H1 (cell line): ENCODE measurements at places on chromosomes 16 and 17. TPM values are rescaled to one million over a fixed set of nuclear protein-coding genes. Genes with fewer than 3 reads are reported as not detected.

DNA sequence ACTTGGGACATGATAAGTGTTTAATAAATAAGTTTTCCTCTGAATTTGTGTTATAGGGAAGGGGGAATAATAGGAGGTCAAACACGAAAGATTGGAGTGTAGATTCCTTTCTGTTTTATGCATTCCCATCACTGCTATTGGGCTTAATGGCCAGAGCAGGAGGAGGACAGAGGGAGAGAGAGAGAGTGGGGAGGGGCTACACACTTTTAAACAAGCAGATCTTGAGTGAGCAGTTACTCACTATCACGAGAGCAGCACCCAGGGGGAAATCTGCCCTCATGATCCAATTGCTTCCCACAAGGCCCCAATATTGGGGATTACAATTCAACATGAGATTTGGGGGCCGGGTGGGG is 505.0 kb downstream of the GRIN2A start:
- no peak for DNase-seq

GRCh38 chr17:4718276-4718675 is 7.8 kb downstream of the ARRB2 start:
- DNase-seq: no peak

- no peak for DNase-seq
These were observed 324.7 kb downstream of the SEC14L1 start for GRCh38 chr17:77465358-77466041.

- no peak for DNase-seq
These were observed 27.7 kb downstream of the UNK start for GRCh38 chr17:75812096-75813013.

DNA sequence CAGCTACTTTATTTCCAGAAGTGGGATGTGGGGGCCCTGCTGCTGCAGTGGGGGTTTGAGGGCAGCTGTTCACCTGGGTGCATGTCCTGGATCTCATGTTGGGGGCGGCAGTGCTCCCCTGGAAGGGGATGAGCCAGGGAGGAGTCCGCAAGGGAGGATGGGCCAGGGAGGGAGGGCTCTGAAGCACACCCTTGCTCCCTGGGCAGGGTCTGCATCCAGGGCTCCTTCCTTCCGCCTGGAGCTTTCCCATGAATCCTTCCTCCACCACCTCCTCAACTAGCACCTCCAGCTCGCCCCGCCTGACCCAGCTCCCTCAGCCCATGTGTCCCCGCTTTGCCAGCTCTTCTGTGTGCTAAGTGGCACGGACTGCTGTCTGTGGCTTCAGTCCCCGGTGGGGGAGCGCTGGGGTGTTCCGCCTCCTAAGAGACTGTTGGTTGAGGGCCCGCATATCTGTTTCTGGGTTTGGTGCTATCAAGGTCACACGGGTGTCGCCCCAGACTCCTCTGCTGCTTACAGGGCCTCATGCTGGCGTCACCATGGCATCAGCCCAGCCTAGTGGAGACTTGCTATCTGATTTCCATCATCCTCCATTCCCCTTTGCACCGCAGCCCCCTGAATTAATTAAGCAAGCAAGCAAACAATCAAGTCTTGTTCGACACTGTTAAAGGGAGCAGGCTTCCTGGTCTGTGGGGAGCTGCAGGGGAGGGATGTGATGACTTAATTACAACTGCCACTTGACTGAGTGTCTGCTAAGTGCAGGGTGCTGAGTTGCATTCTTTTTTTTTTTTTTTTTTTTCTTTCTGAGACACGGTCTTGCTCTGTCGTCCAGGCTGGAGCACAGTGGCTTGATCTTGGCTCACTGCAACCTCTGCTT is 71.8 kb downstream of the PRKCA start:
- no peak for DNase-seq

- DNase-seq: no peak
These were observed 78.2 kb downstream of the AMFR start for GRCh38 chr16:56347166-56347565.

- DNase-seq: no peak
These were observed 17.1 kb downstream of the CDH5 start for GRCh38 chr16:66383551-66383950.

GRCh38 chr16:16096121-16096857 is 127.0 kb downstream of the ABCC6 start:
- DNase-seq: no peak

- DNase-seq: peak; percentile 84
These were observed 31.4 kb downstream of the DHX38 start for GRCh38 chr16:72124761-72125634.

DNA sequence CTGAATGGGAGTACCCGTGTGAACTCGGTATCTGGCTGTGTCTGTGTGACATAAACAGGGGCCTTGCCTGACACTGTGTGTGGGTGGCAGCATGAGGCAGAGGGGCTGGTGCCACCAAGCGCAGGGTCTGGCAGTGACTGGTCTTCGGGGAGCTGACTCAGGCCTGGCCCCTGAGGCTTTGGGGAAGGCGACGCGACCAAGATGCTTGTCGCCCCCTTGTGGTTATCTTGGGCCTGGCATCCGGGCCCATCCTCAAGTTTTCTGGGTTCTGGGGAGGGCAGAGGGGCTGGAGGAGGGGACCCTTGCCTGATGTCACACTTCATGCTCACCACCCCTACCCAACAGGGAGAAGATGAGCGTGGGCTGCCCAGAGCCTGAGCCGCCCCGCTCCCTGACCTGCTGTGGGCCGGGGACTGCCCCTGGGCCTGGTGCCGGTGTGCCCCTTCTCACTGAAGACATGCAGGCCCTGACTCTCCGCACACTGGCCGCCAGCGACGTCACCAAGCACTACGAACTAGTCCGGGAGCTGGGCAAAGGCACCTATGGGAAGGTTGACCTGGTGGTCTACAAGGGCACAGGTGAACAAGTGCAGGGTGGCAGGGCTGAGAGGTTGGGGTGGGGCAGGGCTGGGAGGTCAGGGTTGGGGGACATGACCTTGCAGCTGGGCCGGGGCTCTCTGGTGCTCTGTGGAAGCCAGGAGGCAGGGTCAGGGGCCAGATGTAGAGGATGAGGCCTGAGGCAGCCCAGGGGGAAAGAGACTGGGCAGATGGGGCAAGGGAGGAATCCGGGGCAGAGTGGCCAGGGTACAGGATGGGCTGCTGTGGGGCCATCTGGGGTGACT is 24.9 kb downstream of the SBK1 start:
- DNase-seq: peak; percentile 92

DNA sequence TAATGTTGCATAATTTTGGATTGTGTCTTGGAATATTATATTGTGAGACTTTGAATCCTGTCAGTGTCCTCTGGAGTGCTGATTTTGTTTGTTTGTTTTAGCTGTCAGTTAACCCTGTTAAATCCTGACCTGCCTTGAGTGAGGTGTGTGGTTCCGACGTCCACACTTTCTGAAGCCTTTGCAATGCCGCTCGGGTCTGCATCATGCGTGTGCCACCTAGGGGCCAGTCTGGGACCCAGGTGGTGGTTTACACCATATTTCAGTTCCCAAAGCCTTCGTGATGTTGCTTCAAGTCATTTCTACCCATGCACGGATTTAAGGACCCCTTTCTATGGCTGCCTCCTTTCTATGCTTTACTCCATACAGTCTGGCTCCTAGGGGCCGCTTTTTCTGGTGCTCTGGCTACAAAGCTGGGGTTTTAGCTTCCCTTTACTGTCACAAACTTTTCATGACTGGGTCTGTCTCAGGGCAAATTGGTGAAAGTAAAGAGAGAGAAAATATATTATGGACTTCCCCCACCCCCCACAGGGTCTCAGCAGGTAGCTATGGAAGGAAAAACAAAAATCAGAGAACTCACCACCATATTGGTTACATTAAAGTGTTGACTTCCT is 11.4 kb upstream of the OR4D1 start:
- DNase-seq: peak; percentile 48

DNA sequence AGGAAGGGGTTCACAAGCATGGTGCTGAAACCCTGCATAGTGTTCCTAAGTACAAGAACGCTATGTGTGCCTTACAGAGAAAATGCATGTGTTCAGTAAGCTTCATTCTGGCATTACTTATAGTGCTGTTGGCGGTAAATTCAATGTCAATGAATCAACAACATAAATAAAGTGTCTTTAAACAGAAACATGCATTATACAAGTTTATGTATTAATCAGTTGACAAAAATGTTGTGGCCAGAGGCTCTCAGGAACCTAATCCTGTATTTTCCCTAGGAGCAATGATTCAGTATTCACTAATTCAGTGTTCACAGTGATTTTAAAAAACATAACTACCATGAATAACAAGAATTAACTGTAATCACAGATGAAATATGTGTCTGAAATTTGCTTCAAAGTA is 47.1 kb upstream of the MYOCD start:
- DNase-seq: no peak

GRCh38 chr16:85199069-85199725 is 86.9 kb upstream of the CIBAR2 start:
- DNase-seq: no peak

GRCh38 chr16:76222087-76222486 is 55.1 kb upstream of the CNTNAP4 start:
- DNase-seq: no peak

- DNase-seq: no peak
These were observed 26.6 kb downstream of the GOSR2 start for GRCh38 chr17:46949291-46950174.

- no peak for DNase-seq
These were observed 25.5 kb downstream of the ADAMTS18 start for GRCh38 chr16:77409311-77409710.

DNA sequence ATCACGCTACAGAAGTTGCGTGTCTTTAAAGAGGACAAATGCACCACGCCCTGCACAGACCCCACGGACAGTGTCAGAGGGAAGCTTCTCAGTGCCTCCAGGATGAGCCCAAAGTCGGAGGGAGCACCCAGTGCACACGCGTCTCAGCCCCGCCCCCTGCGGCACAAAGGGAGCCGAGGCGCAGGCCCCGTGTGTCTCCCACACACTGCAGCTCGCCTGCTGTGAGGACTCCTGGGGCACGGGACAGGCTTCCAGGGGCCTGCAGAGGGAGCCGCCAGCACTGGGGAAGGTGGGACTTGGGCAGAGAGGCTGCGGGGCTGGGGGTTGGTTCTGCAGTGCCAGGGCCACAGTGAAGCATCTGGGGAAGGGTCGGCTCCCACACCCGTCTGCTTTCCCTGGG is 77.4 kb downstream of the LMF1 start:
- no peak for DNase-seq

DNA sequence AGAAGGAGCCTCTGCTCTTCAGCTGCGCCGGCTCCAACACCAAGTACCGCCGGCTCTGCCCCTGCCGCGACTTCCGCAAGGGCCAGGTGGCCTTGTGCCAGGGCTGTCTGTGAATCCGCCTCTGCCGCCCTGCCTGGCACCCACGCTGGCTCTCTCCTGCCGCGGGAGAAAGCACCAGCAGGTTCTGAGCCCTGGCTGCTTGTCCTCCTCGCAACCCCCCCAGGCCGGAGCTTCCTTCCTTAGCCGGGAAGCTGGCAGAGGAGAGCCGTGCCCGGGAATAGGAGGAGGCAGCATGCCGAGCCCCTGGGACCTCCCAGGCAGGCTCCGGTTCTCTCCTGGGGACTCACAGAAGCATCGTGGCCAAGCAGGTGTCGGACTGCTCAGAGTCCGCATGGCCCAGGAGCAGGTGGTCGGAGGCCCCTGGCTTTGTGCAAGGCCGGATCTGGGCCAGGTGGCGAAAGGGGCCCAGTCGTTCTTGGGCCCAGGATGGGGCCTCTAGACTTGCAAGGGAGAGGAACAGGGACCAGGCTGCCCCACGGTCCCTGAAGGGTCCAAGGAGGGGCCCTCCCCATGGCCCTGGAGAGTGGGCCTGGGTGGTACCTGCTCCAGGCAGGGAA is 80.6 kb downstream of the MGAT5B start:
- no peak for DNase-seq

DNA sequence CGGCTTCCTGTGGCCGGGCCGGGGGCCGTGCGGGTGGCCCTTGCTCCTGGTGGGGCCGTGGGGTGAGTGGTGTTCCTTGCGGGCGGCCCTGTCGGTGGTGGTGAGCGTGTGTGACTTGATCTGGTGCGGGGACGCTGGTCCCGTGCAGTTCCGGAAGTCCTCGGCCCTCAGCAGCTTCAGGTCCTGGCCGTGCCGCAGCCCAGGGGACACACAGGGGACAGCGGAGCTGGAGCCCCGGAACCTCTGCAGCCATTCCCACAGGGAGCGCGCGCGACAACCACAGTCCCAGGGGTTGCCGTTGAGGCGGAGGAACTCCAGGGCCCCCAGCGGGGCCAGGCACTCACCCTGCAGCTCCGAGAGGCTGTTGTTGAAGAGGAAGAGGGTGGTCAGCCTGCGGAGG is 88.4 kb downstream of the RTN4RL1 start:
- DNase-seq: no peak

DNA sequence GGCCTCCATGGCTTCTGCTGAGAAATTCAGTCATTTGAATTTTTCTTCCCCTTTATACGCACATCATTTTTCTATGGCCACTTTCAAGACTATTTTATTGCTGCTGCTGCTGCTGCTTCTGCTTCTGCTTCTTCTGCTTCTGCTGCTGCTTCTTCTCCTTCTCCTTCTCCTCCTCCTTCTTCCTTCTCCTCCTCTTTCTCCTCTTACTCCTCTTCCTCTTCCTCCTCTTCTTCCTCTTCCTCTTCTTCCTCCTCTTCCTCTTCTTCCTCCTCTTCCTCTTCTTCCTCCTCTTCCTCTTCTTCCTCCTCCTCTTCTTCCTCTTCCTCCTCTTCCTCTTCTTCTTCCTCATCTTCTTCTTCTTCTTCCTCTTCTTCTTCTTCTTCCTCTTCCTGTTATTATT is 22.4 kb downstream of the CPD start:
- DNase-seq: no peak

- no peak for DNase-seq
These were observed 202.9 kb downstream of the RAB11FIP4 start for GRCh38 chr17:31594416-31594815.

DNA sequence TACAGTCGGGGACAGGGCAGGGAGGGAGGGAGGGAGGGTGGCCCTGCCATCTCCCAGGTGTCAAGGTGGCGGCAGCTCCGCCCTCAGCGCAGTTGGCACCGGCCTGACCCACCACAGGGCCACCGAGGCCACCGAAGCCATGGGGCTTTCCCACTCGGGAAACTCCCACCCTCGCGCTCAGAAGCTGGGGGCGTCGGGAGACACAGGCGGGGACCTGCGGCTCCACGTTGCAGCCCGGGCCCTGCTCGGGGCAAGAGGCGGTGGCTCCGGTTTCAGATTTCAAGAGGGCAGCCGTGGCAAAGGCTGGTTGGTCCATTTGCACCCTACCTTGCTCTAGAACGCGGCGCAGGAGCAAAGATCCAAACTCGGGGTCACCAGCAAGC is 544 bp downstream of the CYB561 start:
- DNase-seq: no peak

- no peak for DNase-seq
These were observed 72.5 kb upstream of the AXIN2 start for GRCh38 chr17:65633988-65634387.

Gene GAST
- not detected in 2 replicates for polyA plus RNA-seq

Gene FOXL1
- 0.03 and 0.09 TPM in 2 replicates for polyA plus RNA-seq

Gene KRTAP3-2
- not detected in 2 replicates for polyA plus RNA-seq

Gene CD300C
- polyA plus RNA-seq: not detected in 2 replicates

Gene GRAP
- 0.18 and 0.24 TPM in 2 replicates for polyA plus RNA-seq

Gene CRISPLD2
- polyA plus RNA-seq: 2.7 and 3.6 TPM in 2 replicates

Gene HBQ1
- 17.1 and 24.6 TPM in 2 replicates for polyA plus RNA-seq

Gene SLC5A11
- polyA plus RNA-seq: 0.19 and 0.59 TPM in 2 replicates

Gene GOSR2
- polyA plus RNA-seq: 25.8 and 28.2 TPM in 2 replicates
